Stimulated activated CD8-positive, alpha-beta memory T cell treated with anti-CD3 and anti-CD28 coated beads, Interleukin-2, amount 100 ng/mL, for 1 hour (primary cell): ENCODE measurements at places on chromosomes 4 and X.

DNA sequence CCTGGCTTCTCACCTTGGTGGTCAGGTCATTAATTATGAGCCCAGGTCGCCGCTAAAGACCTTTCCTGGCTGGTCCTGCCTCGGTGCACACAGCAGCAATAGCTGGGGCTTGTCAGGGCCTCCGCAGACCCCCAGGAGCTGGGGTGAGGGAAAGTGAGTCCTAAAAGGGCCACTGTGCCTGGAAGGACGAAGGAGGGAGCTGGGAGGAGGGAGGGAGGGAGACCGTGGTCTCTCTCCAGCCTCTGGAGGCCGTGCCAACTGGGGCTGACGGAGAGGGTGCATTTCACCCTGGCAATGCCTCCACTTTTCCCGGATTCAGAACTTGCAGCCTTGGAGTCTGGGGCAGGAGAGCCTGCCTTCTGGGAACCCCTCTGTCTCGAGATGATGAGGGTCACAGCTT is 60.4 kb downstream of the CRLF2 start:
- no peak for DNase-seq

DNA sequence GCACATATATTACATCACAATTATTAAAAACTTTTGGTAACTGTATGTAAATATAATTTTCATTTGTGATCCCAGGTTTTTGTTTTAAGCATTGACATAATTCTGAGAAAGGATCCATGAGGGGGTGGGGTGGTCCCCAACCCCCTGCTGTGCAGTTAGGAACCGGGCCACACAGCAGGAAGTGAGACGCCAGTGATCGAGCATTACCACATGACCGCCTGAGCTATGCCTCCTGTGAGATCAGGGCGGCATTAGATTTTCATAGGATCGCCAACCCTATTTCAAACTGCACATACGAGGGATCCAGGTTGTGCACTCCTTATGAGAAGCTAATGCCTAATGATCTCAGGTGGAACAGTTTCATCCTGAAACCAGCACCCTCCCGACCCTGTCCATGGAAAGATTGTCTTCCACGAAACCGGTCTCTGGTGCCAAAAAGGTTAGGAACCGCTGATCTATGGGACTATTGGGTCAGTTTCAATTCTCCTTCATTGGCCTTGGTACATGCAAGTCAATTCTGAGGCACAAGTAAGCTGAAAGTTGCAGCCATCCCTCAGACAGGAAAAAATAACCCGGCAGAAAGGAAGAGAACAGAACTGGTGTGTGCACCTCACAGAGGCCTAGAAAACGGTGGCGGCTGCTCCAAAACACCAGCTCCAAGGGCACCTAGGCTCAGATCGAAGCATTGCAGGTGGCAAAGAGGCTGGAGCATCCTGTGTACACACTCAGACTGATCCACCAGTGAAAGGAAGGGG is 7.0 kb upstream of the TMSB4X start:
- no peak for DNase-seq

- DNase-seq: no peak
Measured at GRCh38 chr4:24112466-24112865, 222.6 kb upstream of the PPARGC1A start.

- DNase-seq: no peak
Measured at GRCh38 chr4:138317175-138317748, 75.1 kb upstream of the SLC7A11 start.

DNA sequence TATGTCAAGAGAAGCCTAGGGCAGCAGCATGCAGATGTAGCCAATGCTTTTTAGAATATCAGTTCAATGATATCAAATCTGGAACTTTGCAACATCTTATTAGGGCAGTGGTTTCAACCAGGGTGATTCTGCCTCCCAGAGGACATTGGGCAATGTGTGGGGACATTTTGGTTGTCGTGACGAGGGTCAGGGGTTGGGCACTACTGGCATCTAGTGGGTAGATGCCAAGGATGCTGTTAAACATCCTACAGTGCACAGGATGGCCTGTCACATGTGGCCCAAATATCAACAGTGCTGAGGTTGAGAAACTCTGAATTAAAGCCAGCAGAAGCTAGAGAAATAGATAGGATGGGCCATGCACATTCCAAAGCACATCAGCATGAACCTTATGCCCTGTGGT is 152.3 kb downstream of the AMELX start:
- DNase-seq: no peak

DNA sequence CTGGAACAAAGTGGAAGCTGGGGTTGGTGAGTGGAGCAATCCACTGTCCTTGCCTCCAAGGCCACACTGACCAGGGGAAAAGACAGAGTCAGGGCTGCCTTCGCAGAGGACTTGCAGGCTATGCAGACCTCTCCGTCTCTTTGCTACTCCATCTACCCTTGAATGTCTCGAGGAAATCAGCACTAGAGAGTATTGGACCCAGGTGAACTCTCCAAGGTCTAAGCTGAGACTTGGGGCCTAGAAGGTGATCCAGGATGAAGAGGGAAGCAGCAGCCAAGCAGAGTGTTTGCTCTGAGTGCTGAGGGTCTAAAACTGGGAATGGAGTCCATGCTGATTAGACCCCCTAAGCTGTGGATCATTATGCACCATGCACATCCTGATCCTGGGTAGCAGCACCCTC is 54.5 kb downstream of the ANXA3 start:
- no peak for DNase-seq

- DNase-seq: no peak
Measured at GRCh38 chr4:19123681-19124080, 1102.1 kb upstream of the LCORL start.

GRCh38 chr4:86961605-86962295 is 26.9 kb downstream of the AFF1 start:
- DNase-seq: no peak

DNA sequence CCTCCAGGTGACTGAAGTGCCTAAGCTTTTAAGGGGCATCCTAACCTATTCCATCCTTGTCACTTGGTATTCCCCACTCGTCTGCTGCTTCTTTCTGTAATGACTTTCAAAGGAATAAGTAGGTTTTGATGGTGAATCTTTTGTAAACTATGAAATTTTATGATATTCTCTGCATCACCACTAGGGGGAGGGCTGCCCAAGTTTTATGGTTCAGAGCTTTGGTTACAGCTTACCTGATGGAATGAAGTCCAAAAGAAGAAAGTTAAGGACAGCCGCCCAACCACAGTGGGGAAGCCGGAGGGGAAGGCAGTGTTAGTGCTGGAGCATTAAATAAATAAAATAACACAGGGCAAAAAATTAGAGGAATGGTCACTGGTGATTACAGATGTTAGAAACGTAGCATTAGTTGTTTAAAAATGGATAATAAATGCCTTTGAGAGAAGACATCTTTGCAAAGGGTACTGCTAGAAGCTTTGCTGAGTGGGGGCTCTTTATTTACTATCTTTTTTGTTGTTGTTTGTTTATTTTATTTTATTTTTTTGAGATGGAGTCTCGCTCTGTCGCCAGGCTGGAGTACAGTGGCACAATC is 204.9 kb downstream of the GBA3 start:
- DNase-seq: no peak

- DNase-seq: no peak
Measured at GRCh38 chrX:78653118-78653822, 5.9 kb downstream of the RTL3 start.

- DNase-seq: no peak
Measured at GRCh38 chr4:129352480-129352879, 256.5 kb downstream of the C4orf33 start.

- no peak for DNase-seq
Measured at GRCh38 chr4:129490516-129490915, 394.6 kb downstream of the C4orf33 start.

- no peak for DNase-seq
Measured at GRCh38 chr4:140395668-140396067, 22.2 kb downstream of the SCOC start.

GRCh38 chr4:143189528-143189927 is 4.8 kb downstream of the USP38 start:
- no peak for DNase-seq

DNA sequence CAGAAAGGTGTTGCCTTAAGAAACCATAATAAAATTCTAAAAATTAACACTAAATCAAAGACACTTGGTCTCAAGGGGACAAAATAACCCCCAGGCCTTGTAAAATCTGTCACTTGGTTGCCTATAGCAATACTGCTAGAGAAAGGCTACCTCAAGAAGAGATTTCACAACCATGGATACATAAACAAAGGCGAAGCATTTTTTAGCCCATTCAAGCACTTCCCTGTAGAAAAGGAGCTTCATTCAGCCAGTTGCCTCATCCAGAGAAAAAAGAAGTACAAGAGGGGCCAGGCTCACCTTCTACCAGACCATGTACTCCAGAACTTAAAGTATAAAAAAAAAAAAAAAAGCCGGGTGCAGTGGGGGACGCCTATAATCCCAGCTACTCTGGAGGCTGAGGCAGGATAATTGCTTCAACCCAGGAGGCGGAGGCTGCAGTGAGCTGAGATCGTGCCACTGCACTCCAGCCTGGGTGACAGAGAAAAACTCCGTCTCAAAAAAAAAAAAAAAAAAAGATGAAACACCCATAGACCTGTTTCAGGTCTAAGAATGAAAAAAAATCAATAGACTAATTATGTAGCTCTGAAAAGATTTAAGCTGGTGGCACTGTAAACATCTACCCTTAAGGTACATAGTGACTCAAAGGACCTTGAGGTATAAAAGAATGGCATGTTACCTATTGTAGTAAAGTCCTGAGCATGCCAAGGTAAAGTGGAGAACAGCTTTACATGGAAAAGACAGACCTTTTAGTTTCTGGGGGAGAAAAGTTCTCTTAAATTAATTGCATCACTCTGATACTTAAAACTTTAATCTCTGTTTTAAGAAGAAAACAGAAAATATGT is 18.0 kb downstream of the RUFY3 start:
- no peak for DNase-seq

- DNase-seq: no peak
Measured at GRCh38 chrX:103446665-103447302, 70.4 kb downstream of the BEX3 start.

DNA sequence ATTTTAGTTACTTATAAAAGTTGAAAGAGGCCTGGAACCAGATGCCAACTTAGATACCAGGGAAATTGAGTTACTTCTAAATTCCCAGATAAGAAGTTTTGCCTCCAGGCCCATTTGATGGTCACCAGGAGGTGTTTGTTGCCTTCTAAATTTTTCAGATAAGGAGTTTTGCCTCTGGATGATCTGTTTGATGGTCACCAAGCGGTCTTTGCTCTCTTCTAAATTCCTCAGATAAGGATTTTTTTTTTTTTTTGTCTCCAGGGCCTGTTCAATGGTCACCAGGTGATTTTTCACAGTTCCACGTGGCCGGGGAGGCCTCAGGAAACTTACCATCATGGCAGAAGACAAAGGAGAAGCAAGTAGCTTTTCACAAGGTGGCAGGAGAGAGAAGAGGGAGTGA is 66.5 kb downstream of the FAM9B start:
- no peak for DNase-seq

GRCh38 chr4:87012265-87012953 is 77.6 kb downstream of the AFF1 start:
- no peak for DNase-seq

DNA sequence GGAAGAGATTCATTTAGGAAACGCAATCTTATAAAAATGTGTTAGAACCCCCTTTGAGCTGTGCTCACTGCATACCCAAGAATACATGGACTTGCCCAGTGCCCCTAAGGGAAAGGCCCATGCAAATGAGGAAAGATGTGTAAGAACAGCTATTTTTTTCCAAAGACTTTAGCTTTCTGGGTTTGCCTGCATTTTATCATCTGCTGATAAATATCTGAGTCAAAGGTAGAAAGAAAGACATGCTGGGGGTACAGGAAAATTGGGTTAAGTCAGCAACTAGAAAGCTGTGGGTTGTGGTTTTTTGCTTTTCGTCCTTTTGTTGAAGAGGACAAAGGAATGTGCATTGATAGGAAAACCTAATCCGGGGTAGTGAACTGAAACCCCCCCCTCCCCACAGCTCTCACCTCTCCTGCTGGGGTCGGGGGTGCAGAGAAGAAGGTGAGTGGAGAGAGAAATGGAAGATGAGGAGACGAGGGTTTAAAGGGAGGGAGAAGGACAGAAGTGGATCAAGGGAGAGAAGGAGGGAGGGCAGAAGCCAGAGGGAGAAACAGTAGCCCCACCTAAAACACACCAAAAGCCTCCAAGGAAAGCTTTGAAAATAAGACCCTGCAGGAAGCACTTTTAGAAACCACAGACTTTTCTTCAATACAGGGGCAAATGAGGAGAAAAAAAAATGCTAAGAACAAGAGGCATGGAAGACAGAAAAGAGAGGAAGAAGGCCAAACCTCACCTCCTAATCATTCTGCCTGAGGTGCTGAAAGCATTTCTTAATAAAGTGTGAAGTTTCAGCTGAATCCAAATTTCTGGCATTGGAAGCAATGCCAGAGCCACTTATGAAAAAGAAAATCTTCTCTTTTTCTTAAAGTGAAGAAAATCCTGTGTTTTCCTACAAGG is 49.3 kb downstream of the KDR start:
- DNase-seq: no peak

GRCh38 chr4:76035799-76036380 is at the start of gene CXCL11:
Gene CXCL11, minus strand, starts transcription at chr4:76036070. Its CDS starts 83 bp downstream, at chr4:76035987.
- DNase-seq: no peak

DNA sequence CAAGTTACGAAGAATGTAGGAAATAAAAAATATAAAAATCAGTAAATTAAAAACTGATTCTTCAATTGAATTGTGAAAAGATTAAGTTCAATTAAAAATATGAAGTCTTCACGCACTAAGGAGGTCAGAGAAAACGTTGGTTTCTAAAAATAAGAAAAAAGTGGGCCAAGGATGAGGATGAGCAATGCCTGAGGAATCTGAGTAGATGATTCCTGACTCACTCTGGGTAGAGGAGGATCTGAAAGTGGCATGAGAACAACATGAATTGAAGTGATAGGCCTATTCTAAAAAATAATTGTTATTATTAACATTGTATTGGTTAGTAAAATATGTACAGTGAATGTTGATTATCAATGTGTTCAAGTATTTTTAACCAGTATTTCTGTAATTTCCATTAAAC is 444.2 kb downstream of the GRIA2 start:
- DNase-seq: no peak
